SIG-M5 (cell line): ENCODE measurements at places on chromosomes 13 and 19.

- no peak for DNase-seq
Measured at GRCh38 chr19:51599084-51599483, 28.0 kb downstream of the ZNF175 start.

DNA sequence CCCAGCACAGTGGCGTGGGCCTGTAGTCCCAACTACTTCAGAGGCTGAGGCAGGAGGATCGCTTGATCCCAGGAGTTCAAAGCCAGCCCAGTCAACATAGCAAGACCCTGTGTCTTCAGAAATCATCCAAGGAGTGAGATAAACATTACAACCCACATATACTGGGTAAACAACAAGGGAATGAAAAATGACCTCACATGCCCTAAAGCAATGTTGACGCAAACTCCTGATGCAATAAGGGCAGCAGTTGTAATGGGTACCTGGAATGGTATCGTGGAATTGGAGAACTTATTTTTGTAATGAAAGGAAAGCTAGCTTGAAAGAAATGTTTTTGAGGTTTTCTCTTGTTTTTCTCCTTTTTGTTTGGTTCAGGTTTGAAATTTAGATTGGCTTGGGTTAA, 24.5 kb upstream of the LGALS16 start:
- DNase-seq = no peak

DNA sequence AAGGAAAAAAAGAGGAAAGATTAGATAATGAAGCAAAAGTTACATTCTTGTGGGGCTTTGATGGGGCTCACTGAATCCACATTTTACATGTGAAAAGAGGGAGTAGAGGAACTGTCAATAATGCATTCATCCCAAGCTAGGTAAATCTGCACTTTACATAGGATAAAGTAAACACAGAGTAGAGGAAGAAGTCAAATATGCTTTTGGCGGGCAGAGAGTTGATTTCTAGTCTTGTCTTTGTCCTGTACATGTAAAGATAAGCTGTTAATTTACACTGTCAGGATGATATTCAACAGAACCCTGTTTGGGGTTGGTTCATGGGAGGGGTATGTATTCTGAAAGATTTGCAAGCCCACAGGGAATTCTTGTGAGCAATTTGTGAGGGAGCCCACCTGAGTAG, 18.0 kb upstream of the TNFRSF19 start:
- no peak for DNase-seq

DNA sequence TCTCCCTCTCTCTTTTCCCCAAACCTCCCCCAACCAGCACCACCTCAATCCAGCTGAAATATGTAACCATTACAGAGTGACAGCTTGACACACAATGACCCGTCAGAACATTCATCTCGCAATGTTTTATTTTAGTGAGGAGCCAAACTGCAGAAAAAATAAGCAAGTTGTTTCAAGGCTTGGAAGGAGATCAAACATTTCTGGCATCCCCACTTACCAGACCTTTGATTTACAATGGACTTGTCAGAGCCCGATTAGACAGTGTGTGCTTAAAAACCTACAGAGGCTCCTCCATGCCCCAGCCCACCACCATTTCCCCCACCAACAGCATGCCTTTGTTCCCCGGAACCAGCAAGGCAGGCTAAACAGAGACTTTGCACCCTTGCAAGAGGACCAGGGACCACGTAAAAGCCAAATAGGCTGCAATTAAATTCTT, 382.8 kb upstream of the ZNF507 start:
- DNase-seq = no peak

GRCh38 chr13:34065928-34066327, 248.0 kb downstream of the RFC3 start:
- no peak for DNase-seq

GRCh38 chr13:101416181-101417042, at the start of gene NALCN:
NALCN (minus strand) TSS chr13:101416508; CDS start chr13:101399126, 17,382 bp downstream.
- DNase-seq = no peak

DNA sequence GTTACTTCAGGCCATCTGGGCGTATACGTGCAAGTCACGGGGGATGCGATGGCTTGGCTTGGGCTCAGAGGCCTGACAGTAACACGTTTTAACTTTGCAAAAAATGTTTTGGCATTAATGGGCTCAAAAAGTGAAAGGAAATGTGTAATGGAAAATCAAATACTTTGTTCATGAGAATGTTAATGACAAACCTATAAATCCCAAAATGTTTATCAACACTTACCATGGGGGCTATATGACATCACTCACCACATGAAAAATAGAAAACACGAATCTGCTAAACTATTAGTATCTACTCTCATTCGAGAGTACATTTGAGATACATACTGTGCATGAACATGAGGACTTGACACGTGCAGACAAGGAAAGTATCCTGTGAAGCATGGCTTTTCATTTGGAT, 91.7 kb downstream of the FAM216B start:
- DNase-seq = no peak

GRCh38 chr13:50842990-50843256, 569 bp downstream of the DLEU7 start:
- DNase-seq = no peak

GRCh38 chr19:40165362-40165937, 25.8 kb upstream of the MAP3K10 start:
- DNase-seq = no peak

GRCh38 chr13:60172111-60172510, 8.4 kb upstream of the DIAPH3 start:
- no peak for DNase-seq

- no peak for DNase-seq
Measured at GRCh38 chr13:76892488-76892887, 6.3 kb upstream of the KCTD12 start.

DNA sequence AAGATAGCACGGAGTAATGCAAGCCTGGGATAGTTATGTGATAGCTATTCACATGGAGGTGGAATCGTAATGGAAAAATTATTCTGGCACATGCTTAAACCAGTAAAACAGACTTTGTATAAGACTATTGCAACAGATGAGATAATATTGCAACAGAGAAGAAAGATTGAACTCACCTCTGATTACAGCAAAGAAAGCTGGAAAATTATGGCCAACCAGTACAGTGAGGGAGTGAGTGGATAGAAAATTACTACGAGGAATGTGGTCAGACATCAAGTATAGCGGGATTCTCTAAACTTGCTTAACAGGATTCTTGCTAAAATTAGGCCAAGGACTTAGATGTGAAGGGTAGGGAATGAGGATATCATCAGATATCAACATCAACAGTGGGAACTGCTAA, 397.6 kb upstream of the KLHL1 start:
- no peak for DNase-seq

DNA sequence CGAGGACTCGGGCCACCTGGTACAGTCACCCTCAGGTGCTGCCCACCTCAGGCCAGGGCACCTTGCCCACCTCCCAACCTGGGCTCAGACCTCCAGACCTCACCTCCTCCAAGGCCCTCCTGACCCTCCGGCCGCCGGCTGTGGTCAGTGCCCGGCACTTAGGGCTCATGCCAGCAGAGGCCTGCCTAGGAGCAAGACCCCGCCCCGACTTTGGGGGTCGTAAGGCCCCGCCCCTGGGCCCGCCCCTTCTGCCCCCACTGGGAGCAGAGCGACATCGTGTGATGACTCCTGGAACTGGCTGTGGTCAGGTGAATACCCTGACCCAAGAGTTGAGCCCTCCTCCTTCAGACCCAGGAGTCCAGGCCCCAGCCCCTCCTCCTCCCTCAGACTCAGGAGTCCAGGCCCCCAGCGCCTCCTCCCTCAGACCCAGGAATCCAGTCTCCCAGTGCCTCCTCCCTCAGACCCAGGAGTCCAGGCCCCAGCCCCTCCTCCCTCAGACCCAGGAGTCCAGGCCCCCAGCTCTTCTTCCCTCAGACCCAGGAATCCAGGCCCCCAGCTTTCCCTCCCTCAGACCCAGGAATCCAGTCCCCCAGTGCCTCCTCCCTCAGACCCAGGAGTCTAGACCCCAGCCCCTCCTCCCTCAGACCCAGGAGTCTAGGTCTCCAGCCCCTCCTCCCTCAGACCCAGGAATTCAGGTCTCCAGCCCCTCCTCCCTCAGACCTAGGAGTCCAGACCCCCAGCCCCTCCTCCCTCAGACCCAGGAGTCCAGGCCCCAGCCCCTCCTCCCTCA, at the start of gene SBK2:
Gene SBK2, minus strand, starts transcription at position 183 of the 790 bp plus-strand sequence. CDS start 839 bp downstream, outside the sequence.
- DNase-seq = no peak
